ENCODE measurements at places on chromosomes 3 and 15.
A peak's percentile ranks its signal among the peaks of the same experiment; 100 is the strongest.

DNA sequence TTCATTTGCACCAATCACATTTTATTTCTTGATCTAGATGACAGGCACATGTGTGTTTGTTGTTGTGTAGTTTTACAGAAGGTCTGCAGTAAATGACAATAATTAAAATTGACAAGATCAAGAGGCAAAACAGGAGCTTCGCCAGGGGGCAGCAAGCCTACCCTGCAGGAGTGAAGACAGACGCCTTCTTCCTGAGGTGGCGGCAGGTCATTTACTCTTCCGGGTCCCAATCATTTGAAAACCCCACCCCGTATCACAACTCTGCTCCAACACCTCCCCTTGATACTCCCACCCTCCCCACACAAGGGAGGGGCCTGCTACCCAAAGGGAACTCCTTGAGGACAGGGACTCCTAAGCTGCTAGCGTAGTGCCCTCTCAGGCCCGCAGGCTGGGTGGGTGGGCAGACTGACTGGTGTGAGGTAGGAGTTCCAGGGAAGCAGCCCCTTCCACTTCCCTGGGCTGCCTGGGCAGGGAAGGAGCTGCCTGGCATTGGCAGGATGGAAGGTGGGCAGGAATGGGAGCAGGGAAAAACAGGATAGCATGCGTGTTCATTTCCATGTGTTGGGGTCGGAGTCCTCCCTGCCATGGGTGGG is 13.1 kb downstream of the CHDH start:
- no peak for DNase-seq

- DNase-seq, result no peak
Observed at GRCh38 chr3:43810797-43811196, 120.1 kb downstream of the ABHD5 start.

DNA sequence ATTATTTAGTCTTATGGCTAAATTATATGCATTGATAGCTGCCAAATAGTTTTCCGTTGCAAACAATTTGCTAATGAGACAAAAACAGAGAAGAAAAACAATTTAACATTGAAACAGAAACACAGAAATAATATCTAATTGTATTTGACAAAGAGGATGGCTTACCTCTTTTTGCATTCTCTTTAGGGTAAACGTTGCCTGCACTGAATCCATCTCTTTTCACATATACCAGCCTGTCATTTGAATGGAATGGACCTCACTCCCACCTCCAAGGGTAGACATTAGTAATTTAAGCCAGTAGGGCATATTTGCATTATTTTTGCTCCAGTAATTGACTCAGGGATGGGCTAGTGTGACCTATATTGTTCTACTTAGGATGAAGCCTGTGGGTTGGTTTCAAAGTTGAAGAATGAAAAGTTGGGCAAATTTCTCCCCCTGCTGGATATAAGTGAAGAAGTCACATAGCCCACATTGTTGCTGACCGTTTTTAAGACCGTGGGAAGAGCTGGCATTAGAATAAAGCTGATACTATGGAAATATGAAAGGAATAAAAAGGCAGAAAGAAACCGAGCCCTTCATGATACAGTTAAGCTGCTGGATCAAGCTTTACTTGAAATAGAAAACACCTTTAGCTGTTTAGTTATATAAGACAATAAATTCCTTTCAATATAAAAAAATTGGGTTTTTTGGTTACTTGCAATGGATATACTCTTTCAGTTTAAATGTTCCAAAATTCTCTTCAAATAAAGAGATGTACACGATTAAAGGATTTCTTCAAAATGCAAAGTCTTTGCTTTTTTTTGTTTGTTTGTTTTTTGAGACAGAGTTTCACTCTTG is 26.9 kb downstream of the PIERCE2 start:
- peak; percentile 22 for DNase-seq

DNA sequence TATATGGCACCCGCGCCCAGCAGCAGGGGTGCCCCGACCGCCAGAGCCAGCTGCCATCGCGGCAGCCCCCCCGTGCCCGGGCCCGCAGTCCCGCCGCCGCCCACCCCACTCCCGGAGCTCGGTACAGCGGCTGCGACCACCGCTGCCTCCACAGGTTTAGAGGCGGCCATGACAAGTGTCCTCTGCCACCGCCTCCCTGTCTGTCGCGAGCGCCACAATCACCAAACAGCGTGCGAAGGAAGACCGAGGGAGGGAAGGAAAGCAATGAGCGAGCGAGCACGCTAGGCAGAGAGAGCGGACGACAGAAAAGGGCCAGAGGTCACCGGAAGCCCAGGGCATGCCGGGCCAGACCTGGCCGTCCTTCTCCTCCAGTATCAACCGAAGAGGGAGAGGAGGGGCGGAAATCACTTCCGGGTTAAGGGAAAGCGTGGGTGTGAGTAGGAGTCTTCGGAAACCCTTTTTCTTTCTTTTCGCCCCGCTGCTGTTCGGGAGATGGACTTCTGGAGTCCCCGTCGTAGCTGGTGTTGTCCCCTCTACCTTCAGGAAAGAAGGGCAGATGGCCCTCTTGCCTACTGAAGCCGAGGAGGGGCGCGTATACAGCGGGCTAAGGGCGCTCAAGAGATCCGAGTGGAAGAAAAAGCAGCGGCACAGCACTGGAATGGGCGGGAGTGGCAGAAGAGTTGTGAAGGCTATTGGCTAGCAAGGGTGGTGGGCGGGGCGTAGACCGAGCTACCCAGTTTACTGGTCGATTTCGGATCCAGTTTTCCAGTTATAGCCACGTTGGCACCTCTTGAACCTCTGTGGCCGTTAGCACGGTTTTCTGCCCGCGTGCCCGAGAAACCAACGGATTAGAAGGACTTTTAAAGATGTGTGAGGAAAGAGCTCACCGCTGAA is at the start of the genes LNP1 and TOMM70:
TSS of gene LNP1 (plus strand) at position 760 of the 894 bp plus-strand sequence. CDS start 28,191 bp downstream, outside the sequence.
TSS of gene TOMM70 (minus strand) at position 310 of the 894 bp plus-strand sequence. CDS start at position 170, 140 bp downstream.
- DNase-seq, result peak; percentile 85

GRCh38 chr3:174613173-174613572 is 246.0 kb upstream of the NAALADL2 start:
- no peak for DNase-seq

DNA sequence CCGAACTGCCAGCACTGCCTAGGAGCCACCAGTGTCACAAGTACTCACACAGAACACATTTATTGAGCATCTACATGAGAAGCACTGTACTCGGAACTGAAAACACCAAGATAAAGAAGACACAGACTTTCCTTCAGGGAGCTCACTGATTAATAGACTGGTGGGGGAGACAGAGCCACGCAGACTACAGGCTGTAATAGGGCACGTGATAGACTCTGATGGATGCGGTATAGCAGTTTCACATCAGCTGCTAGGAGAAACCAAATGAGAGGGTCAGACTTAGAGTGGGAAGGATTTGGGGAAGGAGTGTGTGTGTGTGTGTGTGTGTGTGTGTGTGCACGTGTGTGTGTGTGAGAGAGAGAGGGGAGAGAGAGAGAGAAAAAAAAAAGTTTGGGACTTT is 12.1 kb downstream of the EPHB1 start:
- DNase-seq, result no peak

DNA sequence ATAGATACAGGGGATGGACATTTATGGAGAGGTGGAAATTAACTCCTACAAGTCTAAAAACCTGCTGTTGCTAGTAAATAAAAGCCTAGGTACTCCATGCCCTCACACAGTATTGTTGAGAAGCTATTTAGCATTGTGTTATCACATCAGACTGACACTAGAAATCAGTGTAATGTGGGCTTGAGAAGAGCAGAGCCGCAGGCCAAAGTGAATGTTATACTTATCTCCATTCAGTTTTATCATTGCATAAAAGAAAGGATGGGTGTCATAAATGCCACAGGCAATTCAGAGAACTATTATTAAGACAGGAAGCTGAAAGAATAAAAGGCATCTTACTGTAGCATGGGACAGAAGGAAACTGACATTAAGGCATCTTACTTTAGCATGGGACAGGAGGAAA is 13.7 kb upstream of the ISLR start:
- no peak for DNase-seq

DNA sequence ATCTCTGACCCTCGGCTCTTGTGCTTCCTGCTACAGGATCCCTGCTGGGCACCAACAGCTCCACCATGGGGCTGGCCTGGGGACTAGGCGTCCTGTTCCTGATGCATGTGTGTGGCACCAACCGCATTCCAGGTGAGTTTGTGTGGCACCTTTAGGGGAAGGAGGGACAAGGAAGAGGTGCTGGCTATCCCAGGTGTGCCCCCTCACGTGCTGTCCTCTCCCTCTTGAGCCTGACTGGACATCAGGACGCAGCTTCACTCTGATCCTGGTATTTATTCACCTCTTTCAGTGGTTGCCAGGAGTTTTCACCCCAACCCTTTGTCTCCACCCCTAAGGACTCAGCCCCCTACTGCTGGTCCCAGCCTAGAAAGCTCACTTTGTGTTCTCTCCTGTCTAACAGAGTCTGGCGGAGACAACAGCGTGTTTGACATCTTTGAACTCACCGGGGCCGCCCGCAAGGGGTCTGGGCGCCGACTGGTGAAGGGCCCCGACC is 960 bp downstream of the THBS1 start:
- DNase-seq, result no peak

- no peak for DNase-seq
Observed at GRCh38 chr3:30393079-30393478, 213.3 kb upstream of the TGFBR2 start.

Measured in iPS DF 6.9 (cell line).